Testis (tissue), 5 donors: ENCODE measurements at places on chromosomes 4 and X. TPM values are rescaled to one million over a fixed set of nuclear protein-coding genes. Genes with fewer than 3 reads are reported as not detected.

The GABRE gene
- polyA plus RNA-seq, result 9.3 TPM

The SLC49A3 gene
- polyA plus RNA-seq, result 23.5 TPM

The C4orf46 gene
- polyA plus RNA-seq, result 36.0 TPM

The PPP1R3F gene
- polyA plus RNA-seq, result 7.6 TPM
